Stimulated activated naive B cell treated with anti-CD40 and anti-IgM and Interleukin-4, amounts not matched to agents 10 μg/mL and 1 μg/mL and 100 μg/mL, for 72 hours (primary cell): ENCODE measurements at places on chromosomes 5 and 9.

DNA sequence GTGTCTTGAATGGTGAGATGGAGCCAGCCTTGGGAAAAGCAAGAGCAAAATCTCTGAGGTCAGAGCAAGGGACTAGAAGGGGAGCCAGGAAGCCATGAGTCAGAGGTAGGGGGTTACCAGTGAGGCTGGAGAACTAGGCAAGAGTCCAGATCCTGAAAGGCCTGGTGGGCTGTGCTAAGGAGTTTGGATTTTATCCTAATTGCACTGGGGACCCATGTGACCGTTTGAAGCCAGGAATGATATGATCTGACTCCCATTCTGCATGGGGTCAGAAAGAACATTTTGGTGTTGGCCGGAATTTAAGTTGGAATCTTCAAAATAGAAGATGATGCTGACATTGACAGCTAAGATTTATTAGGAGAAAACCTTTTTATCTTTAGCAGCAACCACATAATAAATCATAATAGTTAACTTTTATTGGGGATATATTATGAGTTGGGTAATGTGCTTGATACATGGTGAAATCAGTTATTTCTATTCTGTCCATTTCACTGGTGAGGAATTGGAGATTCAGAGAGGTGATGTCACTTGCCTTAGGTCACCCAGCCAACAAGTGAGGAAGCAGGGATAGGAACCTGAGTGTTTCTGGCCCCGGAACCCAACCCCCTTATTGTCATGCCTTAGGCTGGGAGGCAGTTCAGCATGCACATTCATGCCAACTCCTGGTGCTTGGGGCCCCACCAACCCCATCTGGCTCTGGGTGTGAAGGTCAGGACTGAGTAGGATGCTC is 61.5 kb upstream of the RARS1 start:
- no peak for DNase-seq

GRCh38 chr5:163542771-163543170 is 37.4 kb downstream of the MAT2B start:
- no peak for DNase-seq

- DNase-seq = no peak
Measured at GRCh38 chr9:73011181-73011750, 58.4 kb upstream of the ALDH1A1 start.

- no peak for DNase-seq
Measured at GRCh38 chr9:96395964-96396363, 12.5 kb upstream of the SLC35D2 start.

GRCh38 chr9:130197888-130198287 is 25.7 kb downstream of the NCS1 start:
- no peak for DNase-seq

DNA sequence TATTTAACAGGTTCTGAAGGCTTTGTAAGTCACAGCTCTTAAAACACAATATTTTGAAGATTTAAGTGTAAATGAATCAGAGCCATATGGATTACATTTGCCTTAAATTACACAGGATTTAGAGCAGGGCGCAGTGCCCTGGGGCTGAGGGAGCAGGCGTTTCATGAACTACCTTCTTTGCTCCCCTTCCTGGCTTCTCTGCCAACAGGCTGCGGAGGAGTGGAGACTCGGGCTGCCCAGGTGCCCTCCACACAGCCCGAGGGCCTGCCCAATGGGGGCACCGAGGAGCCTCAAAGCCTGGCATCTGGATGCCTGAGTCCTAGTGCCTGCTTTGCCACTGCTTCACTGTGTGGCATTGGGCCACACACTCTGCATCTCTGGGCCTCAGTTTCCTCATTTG is 90.6 kb upstream of the HAND1 start:
- DNase-seq = no peak

- no peak for DNase-seq
Measured at GRCh38 chr5:154038261-154038706, 426 bp downstream of the FAM114A2 start.

DNA sequence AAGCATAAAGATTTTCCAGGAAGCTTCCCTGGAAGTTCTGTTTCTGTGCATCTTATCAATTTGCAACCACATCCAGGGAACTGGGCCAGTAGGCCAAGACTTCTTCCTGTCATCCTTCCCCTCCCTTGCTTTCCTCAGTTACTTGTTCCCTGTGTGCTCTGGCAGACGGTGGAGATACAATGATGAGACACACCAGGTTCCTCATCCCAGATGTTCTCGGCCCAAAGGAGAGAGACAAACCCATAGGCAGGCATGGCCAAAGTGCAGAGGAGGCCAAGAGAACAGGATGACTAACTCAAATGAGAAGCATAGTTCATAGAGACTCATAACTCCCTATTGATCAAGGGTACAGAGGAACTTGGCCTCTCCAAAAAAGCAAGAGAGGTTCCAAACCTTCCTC is 652.6 kb downstream of the CCDC171 start:
- no peak for DNase-seq

DNA sequence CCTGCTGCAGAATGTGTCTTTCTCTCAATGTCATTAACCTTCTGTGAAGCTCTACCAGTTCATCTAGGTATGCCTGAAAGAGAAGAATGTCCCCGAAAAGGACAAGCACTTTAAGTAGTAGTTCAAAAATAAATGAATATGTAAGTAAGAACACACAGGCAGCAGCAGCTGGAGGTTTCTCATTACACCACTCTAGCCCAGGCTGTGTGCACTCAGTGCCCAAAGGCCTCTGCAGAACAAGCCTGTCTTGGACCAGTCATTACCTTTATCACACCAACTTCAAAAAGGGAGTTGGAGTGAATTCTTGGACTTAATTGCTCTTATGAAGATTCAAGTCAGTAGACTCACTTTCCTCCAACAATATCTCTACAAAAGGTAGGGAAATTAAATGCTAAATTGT is 268.8 kb downstream of the MLLT3 start:
- DNase-seq = no peak

DNA sequence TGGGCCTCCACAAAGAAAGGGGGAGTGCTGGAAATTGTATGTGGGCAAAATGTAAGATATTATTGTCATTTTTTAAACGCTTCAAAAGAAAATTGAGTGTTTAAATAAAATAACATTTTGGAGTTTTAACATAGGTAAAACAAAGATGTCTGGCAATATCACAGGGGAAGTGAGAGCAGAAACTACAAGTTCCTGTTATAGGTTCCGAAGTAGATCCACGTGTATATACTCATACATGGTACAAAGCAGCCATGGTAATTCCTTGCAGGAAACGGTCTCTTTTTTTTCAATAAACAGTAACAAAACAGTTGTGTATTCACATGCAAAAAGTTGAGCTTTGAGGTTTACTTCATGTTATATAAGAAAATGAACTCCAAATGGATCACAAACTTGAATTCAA is 78.4 kb downstream of the MTRR start:
- DNase-seq = no peak

- no peak for DNase-seq
Measured at GRCh38 chr5:50320131-50320749, 120.8 kb downstream of the EMB start.

DNA sequence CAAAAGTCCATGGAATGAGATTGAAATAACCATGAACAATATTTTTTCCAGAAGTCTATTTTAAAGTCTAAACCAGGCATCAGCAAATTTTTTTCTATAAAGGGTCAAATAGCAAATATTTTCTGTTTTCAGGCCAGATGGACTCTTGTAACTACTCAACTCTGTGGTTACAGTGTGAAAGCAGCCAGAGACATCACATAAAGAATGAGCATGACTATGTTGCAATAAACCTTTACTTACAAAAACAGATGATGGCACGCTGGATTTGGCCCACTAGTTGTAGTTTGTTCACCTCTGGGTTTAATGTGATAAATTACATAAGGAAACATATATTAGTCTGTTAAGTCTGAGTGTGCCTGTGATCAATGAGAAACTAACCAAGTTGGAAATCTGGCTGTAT is 319.2 kb downstream of the TRPM3 start:
- no peak for DNase-seq

- no peak for DNase-seq
Measured at GRCh38 chr5:64126202-64126741, 39.4 kb upstream of the RNF180 start.
